Kidney epithelial cell (primary cell): ENCODE measurements at places on chromosomes 2 and 18. TPM values are rescaled to one million over a fixed set of nuclear protein-coding genes. Genes with fewer than 3 reads are reported as not detected.

GRCh38 chr2:167258712-167259111, 370.4 kb downstream of the XIRP2 start:
- no peak for DNase-seq

The STARD6 gene
- total RNA-seq: not detected in 2 replicates

- DNase-seq: no peak
Measured at GRCh38 chr2:134231965-134232340, 21.9 kb upstream of the MGAT5 start.

- DNase-seq: no peak
Measured at GRCh38 chr18:37574113-37574512, 8.5 kb upstream of the CELF4 start.

The CRIM1 gene
- total RNA-seq: 103 and 145 TPM in 2 replicates

- no peak for DNase-seq
Measured at GRCh38 chr18:3218819-3219218, 949 bp downstream of the MYOM1 start.

- no peak for DNase-seq
Measured at GRCh38 chr2:134582547-134582899, 136.3 kb downstream of the TMEM163 start.

The L3MBTL4 gene
- total RNA-seq: 9.8 and 12.5 TPM in 2 replicates

DNA sequence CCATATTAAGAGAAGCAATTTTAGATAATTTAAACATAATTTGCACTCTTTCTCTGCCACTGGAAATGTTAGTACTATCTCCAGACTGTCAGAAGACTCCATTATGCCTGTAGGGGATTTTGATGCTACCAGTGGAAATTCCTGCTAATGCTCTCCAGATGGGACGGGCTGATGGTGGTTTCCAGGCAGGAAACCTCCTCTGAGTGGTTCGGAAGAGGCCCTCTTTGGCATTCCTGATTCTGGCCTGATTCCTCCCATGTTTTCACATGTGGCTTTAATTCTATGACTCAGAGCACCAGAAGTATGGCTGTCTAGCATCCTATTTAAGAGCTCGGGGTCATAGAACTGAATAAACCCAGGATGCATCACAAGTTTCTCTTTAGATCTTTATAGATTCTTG, 70.9 kb upstream of the ST6GAL2 start:
- DNase-seq: peak; percentile 37

DNA sequence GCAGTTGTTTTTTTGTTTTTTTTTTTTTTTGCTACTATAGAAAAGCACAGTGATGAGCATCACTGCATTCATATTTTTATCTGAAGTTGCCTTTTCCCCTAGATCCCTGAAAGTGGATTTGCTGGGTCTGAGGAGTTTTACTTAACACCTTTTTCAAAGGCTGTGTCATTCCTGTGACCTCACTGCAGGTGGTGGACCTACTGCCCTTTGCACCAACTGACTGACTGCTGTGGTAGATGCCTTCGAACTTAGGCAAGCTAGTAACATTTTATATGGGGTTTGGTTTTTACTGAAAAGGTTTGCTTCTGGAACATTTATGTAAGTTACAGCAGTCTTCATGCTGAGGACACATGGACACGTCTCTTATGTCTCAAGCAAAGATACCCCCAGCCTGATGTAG, 36.2 kb downstream of the SPTBN1 start:
- no peak for DNase-seq

DNA sequence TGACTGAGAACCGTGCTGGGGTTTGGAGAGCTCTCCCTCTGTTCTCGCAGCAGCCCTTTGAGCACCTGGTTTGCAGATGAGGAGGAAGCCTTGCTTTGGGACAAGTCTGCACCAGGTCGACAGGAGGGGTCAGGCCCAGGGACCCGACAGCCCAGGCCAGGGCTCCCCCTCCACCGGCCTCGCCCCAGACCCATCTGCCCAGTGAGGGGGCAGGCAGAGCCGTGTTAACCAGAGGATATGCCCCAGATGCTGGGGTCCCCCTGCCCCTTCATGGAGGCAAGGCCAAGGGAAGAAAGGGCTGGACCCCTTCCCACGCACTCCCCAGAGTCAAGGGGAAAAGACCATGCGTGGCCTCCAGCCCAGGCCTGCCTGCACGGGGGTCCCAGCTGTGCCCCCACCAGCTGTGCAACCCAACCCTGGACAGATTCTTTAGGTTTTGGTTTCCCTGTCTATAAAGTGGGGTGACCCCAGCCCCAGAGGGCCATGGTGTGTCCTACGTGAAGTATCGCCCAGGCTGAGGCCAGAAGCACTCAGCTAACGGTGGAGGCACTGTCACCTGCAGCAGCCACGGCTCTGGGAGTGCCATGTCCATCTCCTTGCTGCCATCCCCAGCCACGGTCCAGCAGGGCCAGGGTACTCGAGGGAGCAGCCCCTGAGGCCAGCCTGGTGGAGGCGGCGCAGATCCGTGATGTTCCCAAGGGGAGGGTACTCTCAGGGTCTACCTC, 4.8 kb upstream of the SNED1 start:
- DNase-seq: no peak

DNA sequence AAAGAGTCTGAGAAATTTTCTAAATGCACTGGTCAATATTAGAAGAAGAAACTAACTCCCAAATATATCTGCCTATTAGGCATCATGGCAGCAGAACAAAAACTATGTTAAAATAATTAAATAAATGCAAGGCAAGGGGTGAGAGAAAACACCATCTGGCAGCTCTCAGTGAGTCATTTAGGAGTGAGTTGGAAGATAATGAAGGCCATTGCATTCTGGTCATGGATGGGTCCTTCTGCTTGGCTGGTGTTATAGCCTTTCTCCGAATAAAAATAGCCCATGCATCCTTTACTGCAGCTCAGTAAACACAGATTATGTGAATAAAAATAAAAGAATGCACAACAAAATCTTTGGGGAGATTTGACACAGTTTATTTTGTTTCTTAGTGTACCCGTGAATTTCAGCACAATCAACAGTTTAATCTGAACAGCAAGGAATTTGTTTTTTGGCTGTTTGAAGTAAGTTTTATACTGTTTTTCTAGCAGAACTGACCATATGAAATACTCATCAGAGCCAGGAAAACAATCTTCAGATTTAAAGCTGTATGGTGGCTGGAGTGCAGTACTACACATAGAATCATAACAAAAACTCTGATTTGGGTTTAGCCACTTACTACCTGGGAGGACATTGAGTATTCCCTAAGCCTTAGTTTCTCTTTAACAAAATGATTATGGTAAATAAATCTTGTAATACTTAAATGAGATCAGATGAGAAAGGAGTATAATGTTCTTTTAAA, 225.1 kb upstream of the ITGA4 start:
- no peak for DNase-seq

- DNase-seq: no peak
Measured at GRCh38 chr2:65025453-65026123, 30.6 kb upstream of the CEP68 start.

The C2orf68 gene
- 12.6 and 12.8 TPM in 2 replicates for total RNA-seq

DNA sequence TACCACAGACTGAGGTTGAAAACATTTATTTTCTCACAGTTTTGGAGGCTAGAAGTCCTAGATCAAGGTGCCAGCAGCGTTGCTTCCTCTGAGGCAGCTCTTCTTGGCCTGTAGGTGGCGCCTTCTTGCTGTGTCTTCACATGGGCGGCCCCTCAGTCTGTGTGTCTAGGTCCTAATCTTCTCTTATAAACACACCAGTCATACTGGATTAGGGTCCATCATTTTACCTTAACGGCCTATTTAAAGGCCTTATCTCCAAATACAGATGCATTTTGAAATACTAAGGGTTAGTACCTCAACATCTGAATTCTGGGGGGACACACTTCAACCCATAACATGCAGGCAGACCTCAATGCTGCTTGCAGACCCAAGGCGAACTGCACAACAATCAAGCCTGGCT, 4.4 kb upstream of the RMC1 start:
- DNase-seq: no peak
